ENCODE measurements at places on chromosomes 1 and 21.

GRCh38 chr1:56448529-56449300 is 130.6 kb downstream of the PLPP3 start:
- DNase-seq: no peak

DNA sequence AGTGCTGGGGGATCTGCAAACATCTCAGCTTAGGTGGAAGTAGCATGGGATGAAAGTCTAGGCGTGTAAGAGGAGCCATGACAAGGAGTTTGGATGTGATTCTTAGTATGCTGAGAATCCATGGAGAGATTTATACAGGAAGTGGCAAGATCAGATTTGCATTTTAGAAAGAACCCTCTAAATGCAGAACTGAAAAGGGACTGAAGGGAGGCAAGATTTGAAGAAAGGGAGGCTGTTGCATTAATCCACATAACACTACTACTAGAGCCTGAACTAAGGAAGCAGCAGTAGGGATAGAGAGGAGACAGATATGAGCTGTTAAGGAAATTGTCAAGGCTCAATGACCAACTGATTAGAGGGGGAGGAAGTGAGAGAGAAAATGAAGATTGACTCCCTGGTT is 9.8 kb downstream of the C1orf74 start:
- no peak for DNase-seq

DNA sequence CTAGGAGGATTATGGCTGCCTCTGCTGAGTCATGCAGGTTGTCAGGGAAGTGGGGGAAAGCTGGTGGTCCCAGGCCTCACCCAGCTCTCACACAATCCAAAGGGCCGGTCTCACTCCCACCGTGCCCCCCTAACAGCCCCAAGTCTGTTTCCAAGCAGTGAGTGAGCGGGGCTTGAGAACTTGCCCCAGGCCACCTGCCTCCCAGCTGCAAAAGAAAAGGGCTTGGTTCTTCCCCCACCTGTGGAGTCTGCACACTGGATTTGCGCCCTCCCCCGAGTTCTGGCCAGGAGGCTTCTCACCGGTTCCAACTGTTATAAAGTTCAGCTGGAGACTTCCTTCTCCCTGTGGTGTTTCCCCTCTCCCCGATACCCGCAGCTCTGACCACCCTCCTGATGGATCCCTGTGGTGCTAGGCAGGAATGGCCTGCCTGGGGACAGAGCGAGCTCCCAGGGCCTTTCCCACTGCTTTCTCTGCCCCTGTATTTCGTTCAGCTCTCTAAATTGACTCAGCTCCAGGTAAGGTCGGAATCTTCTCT is 222.3 kb downstream of the BARHL2 start:
- no peak for DNase-seq

DNA sequence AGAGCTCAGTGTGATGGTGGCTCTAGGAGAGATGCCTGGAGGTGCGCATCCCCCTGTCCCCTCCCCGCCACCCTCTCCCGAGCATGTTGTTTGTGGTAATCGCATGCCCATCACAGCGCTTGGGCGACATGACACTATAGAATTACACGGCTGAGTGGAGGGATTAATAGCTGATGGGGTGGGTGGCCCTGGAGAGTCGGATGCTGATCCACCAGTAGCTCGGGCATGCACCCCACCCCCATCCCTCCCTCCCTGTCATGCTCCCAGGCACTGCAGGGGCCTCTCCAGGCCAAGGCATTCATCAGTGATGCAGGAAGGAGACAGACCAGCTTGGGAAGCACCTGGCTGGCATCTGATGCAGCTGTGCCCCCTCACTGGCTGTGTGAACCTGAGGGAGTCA is 159.0 kb upstream of the IGSF21 start:
- DNase-seq: no peak

GRCh38 chr1:207897188-207897587 is 13.7 kb downstream of the CD34 start:
- no peak for DNase-seq

- no peak for DNase-seq
Observed at GRCh38 chr1:244077473-244078220, 26.6 kb downstream of the ZBTB18 start.

DNA sequence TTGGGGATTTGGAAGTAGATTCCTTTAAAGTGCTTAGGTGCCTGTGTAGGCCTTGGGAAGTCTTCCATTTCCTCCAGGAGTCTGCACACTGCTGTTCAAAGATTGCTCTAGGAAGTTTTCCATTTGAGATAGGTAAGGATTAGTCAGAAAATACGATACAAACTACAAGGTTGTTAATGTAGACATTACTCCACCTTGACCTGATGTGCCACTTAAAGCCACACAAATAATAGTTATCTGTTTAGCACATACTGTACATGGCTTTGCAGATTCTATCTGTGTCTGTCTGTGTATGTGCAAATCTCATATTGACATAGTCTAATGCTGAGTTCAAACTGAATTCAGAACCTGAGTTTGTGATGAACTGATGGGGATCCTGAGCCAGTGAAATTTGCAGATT is 118.4 kb downstream of the RHOU start:
- no peak for DNase-seq

DNA sequence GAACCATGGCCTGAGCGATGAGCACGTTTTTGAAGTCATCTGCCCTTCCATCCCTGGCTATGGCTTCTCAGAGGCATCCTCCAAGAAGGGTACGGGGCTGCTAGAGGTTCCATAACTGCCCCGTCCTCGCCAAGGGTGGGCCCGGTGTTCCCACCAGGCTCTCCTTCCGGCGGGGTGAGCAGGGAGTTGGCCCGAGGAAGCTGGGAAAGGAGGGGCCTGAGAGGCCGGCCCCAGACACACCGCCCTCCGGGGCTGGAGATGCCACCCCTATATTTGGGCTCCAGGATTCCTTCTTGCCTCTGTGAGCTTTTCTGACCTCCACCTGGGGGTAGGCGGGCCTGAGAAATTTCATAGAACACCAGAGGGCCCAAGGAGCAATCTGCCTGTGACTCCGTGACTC is 28.9 kb downstream of the EPHX1 start:
- no peak for DNase-seq

- DNase-seq: no peak
Observed at GRCh38 chr1:170498876-170499275, 33.1 kb upstream of the GORAB start.

DNA sequence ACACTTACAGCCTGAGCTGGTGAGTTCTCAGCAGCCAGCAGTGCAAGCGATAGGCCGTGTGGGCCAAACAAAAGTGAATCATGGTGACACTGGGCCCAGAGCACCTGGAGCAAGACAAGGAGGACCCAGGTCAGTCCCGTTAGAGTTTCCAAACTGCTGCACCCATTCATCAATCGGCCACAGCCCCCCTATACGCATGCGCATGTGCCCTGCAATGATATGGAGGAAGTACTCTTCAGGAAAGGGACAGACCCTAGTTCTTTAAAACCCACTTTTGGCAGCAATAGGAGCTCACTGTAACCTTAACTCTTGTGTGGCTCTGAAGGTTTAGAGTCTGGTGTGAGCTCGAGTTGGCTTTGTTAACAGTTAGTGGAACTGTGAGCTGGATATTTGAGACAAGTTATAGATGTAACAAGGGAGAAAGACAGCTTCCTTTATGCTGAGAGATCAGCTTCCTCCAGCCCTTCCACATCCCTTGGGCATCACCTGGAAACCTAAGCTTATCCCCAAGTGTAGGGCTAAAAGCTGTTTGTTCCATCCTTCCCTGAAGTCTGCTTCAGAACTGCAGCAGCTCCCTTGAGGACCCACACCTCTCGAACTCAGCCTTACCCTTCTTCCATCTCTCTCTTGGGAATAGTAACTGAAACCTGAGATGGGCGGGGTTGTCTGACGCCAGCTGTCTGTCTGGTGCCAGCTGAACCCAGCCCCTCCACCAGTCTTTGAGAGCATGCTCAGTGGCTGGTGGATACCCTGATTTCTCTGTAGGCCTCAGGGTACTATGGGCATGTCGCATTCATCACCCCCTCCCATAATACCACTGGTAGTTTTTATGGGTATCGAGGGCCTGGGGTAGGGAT is 17.7 kb downstream of the NMNAT1 start:
- DNase-seq: no peak

- DNase-seq: no peak
Observed at GRCh38 chr1:181001091-181001780, 21.4 kb downstream of the STX6 start.

DNA sequence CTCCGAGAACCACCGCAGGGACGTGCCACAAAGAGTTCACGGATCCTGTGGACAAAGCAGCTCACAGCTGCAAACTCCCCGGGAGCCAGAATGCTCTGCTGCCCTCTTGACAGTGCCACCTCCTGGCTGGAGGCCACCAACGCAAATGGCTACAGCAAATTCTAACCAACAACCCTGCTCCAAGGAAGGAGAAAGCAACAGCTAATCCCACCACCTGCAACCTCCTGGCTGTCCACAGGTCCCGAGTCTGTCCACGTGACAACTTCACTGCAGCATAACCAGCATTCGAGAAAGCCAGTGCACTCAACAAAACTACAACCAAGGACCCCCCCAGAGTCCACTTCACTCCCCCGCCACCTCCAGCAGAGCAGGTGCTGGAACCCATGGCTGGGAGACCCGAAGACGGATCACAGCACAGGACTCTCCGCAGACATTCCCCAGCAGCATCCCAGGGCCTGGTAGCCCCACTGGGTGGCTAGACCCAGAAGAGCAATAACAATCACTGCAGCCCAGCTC is 17.3 kb downstream of the POFUT2 start:
- peak; percentile 21 for DNase-seq

GRCh38 chr1:93576746-93577145 is 104.9 kb downstream of the BCAR3 start:
- DNase-seq: no peak

DNA sequence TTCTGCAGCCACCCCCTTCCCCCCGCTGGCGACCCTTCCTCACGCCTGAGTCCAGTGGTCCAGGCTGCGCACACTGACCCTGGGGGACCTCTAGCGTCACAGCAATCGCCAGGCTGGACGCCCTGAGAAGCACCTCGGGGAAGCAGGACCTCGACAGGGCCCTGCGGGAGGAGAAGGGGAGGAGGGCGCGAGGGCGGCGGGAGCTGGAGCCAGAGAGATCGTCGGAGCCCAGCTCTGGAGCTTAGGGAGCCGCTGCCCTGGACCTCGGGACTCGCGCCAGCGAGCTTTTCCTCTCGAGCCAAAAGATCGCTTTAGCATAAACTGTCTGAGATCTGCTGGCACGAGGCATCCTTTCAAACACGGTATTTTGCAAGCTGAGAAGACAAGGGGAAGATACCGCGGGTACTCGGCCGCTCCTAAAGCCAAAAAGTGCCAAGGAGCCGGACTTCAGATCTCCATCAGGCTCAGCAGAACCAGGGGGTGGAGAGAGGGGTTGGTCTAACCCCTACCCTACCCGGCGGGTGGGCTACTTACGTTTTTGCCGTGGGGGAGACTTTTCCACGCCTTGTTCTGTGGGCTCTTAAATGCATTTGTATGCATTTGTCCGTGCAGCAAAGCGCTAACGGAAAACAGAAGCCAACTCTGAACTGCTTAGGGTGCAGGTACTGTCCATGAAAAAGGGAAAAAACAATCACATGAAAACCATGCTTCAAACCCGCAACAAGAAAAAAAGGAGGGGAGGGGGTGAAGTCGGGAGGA is 586 bp downstream of the COL24A1 start:
- DNase-seq: no peak

- no peak for DNase-seq
Observed at GRCh38 chr1:158830074-158830677, 975 bp upstream of the MNDA start.

DNA sequence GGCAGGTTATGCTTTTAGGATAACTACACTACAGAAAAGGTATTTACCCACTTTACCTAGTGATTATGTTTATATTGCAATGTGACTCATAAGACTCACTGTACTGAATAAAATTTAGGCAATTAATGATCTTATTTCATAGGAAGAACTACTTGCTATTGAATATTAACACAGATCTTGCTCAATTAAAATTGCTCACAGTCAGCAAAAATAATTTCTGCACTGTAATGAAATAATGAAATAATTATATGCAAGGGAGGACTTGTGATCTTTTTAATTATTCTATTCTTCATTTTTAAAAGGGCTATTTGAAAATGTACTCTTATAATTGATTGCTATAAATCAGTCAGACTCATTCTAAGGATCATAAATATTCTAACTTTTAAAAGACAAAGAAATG is 48.0 kb upstream of the FOXD3 start:
- DNase-seq: no peak

- no peak for DNase-seq
Observed at GRCh38 chr1:166511761-166512160, 327.5 kb upstream of the POGK start.

- DNase-seq: no peak
Observed at GRCh38 chr1:186997877-186998276, 169.1 kb downstream of the PLA2G4A start.

- DNase-seq: no peak
Observed at GRCh38 chr1:21366288-21366687, 73.6 kb upstream of the NBPF3 start.

DNA sequence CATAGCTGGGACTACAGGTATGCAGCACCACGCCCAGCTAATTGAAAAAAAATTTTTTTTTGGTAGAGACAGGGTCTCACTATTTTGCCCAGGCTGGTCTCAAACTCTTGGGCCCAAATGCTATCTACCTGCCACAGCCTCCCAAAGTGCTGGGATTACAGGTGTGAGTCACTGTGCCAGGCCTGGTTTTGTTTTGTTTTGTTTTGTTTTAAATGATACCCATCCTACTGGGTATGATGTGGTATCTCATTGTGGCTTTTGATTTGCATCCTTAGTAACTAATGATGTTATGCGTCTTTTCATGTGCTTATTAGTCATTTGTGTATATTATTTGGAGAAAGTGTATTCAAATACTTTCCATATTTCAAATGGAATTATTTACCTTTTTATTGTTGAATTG is 142.3 kb downstream of the VPS13D start:
- DNase-seq: no peak

- DNase-seq: no peak
Observed at GRCh38 chr1:35326246-35326866, 57.8 kb downstream of the ZMYM4 start.

DNA sequence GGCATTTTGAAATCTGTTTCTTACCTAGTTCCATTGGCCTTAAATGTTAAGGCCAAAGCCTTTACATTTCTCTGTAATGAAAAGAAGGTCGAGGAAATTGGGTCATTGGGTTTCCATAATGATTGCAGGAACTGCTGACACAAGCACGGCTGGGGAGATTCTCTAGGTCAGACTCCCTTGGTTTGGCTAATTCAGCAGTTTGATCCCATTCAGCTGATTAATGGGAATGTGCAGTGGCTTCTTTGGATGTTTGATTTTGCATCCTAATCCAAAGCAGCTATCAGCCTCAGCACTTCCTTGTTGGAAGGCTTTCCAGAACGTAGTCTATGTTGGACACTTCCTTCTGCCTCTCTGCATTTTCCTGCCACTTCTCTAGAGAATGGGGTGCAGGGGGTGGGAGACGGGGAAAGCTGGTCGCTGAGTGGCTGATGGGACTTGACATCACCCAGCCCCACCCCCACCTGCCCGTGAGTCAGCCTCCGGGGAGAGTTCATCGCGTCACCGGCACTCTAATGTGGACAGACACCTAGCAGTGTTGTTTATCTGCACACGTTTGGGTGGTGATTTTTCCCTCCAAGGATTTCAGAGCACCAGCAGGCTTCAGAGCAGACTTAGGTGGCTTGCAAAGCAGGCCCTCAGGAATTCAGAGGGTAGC is 5.4 kb downstream of the PSEN2 start:
- DNase-seq: no peak

- DNase-seq: no peak
Observed at GRCh38 chr1:167471568-167471967, 46.8 kb downstream of the CD247 start.

- DNase-seq: no peak
Observed at GRCh38 chr1:235098991-235099390, 29.6 kb downstream of the TOMM20 start.

- DNase-seq: no peak
Observed at GRCh38 chr1:206457408-206458120, 12.7 kb upstream of the IKBKE start.

Data from activated CD4-positive, CD25-positive, alpha-beta regulatory T cell treated with anti-CD3 and anti-CD28 coated beads, Interleukin-2, amount 50 U/mL, for 72 hours (primary cell).